ENCODE measurements at places on chromosomes 12 and 14. TPM values are rescaled to one million over a fixed set of nuclear protein-coding genes. Genes with fewer than 3 reads are reported as not detected.
A peak's percentile ranks its signal among the peaks of the same experiment; 100 is the strongest.

BEST3 gene
- not detected for polyA plus RNA-seq

DNA sequence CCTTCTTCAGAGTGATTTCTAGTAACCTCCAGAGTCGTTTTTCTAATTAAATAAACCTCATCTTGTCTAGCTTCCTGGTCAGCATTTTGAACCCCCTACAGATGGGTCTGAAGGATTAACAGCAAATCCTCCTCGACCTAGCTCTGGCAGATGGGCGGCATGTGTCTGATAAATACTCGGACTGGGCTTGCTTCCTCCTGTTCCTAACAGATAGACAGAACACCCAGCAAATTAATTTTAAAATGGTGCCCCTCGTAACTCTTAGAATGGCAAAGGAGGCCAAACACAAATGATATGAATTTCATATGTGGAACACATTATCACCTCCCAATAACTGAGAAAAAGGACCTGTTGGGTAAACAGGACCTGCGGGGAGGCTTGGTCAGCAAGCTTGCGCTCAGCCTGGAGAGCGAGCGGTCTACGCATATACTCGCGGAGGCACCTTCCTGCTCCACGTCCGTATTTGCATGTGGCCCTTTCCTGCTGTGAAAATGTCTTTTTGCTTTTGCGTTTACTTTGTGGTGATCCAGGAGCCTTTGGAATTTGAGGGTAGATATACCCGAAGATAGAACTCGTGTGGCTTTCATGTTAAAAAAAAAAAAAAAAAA, 79.6 kb downstream of the OTX2 start:
- no peaks in the 10 kb centered on the region for H3K4me1 ChIP-seq
- no peak for DNase-seq
- no peaks in the 10 kb centered on the region for H3K27me3 ChIP-seq
- no peaks in the 10 kb centered on the region for H3K36me3 ChIP-seq

SLCO1A2 gene
- polyA plus RNA-seq, result not detected

DNA sequence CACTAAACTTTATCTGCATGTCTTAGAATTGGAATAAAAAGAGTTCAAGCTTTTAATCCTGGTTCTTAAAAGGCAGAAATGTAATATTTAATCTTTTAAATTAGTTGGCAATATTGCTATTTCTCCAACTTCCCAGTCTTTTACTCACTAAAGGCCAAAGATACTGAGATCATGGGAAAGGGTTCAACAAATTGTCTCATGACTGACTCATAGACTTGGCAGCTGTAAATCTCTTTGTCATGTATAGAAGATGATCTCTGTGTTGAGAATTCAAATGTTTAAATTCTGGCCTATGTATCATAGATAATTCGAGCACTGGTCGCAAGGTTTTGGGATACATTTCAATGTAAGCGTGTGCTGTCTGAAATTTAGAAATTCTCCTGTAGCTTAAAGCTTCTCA, 40.1 kb upstream of the STRAP start:
- no peaks in the 10 kb centered on the region for H3K4me1 ChIP-seq
- no peak overlapping the region for H3K27ac ChIP-seq
- no peaks in the 10 kb centered on the region for H3K27me3 ChIP-seq
- DNase-seq, result no peak
- H3K4me3 ChIP-seq, result no peak overlapping the region

DNA sequence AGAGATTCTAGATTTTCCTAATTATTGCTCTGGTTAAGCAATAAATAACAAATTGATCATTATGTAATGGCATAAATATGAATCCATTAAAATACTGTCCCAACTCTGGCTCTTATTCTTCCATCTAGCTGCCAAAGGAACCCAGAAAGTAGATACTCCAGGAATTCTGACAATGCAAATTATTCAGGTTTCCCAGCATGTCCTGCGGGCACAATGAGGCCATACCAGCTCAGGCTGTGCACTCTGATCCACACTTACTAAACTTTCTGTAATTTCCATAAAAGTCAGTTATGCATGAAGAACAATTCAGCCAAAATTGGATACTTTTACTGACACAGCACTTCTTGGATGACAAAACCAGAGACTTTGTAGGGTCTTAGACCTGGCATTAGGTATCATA, 576.3 kb downstream of the KCNH5 start:
- H3K36me3 ChIP-seq, result no peaks in the 10 kb centered on the region
- H3K27ac ChIP-seq, result no peak overlapping the region
- H3K4me3 ChIP-seq, result no peak overlapping the region
- no peak for DNase-seq
- H3K4me1 ChIP-seq, result no peaks in the 10 kb centered on the region
- no peaks in the 10 kb centered on the region for H3K27me3 ChIP-seq

RAPGEF3 gene
- 22.9 TPM for polyA plus RNA-seq

SLC17A8 gene
- polyA plus RNA-seq, result not detected

DNA sequence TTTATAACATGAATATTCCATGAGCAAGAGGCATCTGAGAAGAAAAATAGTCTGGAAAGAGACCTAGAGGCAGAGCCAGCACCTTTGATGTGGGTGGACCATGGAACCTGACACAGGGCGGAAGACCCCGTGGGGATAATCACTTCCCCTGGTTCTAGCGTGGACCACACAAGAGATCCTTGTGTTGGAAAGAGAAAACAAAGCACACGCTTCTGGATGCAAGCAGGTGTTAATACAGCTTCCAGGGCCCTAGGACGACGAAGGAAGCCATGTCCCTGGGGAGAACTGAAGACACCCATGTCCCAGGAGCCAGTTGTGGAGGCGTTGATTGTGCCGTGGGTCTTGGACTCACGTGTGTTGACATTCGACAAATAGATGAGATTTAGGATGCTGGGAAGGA, 102.9 kb downstream of the ADGRD1 start:
- H3K27me3 ChIP-seq, result no peaks in the 10 kb centered on the region
- H3K4me1 ChIP-seq, result no peaks in the 10 kb centered on the region
- no peak for DNase-seq

GRCh38 chr12:75917715-75918114, 113.9 kb downstream of the PHLDA1 start:
- H3K36me3 ChIP-seq, result no peaks in the 10 kb centered on the region
- no peaks in the 10 kb centered on the region for H3K27me3 ChIP-seq
- H3K27ac ChIP-seq, result no peak overlapping the region
- no peak overlapping the region for H3K4me3 ChIP-seq
- H3K4me1 ChIP-seq, result no peaks in the 10 kb centered on the region
- no peak for DNase-seq

DNA sequence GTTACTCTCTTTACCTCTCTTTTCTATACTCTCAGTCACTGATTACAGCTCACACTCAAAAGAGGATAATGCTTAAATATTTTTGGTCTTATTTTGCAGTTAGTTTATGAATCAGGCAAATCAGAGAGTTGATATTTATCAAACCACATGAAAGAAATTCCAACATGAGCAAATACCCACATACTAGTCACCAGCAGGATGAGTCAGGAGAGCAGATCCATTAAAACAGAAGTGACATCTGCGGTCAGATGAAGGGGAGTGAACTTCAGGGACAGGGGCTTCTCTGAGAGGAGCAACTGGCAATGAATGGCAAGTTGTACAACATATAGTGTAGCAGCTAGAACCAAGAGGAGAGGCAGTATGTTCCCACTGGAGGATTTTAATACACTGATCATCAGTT, 258.7 kb downstream of the SYT10 start:
- no peak for DNase-seq
- H3K4me1 ChIP-seq, result no peaks in the 10 kb centered on the region
- H3K4me3 ChIP-seq, result no peak overlapping the region
- no peaks in the 10 kb centered on the region for H3K27me3 ChIP-seq

DNA sequence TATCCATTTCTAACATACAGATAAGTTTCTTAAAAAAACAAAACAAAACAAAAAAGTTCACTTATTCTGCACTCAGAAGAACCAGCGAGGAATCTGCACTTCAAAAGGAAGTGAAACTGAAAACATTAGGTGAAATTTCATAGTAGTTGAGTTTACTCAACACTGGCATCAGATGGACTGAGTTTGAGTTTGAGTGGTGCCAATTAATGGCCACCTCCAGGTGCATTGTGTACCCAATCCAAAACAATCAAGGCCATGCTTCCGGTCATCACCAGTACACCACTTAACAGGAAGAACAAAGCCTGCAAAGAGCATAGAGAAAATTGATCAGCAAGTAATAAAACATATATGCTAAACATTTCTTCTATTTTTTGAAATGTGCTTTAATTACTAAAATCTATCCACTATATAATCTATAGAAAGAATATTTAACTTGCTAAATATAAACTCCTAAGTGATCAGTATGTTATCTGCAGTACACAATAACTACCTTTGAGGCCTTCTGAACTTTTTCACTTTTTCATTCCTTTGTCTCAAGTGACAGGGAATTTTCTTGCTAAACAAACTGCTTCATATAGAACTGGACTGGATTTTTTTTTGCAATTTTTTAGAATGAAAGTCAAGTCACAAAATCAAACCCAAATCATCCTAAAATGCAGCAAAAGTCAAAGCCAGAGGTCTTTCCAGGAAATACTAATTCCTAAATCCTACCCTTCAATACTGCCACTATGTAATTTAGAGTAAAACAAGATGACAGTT, 11.5 kb downstream of the SLC38A2 start:
- H3K27ac ChIP-seq, result no peak overlapping the region
- H3K4me1 ChIP-seq, result peaks cover 43% of the 10 kb centered on the region
- no peaks in the 10 kb centered on the region for H3K27me3 ChIP-seq
- peaks cover 74% of the 10 kb centered on the region for H3K36me3 ChIP-seq

DNA sequence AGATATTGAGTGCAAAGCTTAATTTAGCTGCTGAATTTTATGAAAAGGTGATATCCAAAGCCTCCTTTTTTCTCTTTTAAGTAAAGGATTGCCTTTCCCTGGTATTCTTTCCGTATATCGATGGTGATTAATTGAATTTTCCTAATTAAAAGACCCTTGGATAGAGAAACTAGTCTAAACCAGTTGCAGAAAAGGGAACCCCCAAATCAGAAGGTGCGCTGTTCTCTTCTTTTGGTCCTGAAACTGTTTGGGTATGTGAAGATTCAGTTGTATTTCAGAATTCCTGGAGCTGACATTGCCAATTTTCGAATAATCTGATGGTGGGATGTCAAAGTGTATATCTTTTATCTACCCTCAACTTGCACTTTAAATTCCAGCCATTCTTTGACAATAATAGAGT, 1.9 kb downstream of the GPHN start:
- no peak overlapping the region for H3K27ac ChIP-seq
- no peak for DNase-seq
- no peaks in the 10 kb centered on the region for H3K27me3 ChIP-seq
- H3K4me3 ChIP-seq, result peak overlapping the region; percentile 93

GRCh38 chr12:78275886-78276285, 445.2 kb downstream of the NAV3 start:
- no peaks in the 10 kb centered on the region for H3K27me3 ChIP-seq
- no peaks in the 10 kb centered on the region for H3K4me1 ChIP-seq
- no peak for DNase-seq
- no peaks in the 10 kb centered on the region for H3K36me3 ChIP-seq

KRT77 gene
- 0.03 TPM for polyA plus RNA-seq

DNA sequence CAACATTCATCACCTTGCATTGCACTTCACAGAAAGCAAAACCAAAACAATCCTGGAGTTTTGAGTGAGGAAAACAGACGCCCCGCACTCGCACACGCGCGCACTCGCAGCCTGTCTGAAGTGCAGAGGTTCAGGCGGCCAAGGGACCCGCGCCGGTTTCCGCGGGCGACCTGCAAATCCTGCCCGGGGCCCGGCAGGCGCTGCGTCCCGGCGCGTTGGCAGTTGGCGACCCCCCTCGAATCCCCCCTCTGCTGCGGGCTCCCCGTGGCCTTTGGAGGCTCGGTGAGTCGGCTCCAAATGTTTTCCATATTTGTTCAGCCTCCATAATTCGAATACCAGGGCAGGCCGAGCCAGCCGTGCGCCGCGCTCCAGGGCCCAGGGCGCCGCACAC, at the start of gene SSPN:
SSPN (plus strand) TSS at position 324 of the 391 bp plus-strand sequence. CDS start 100 bp downstream, outside the sequence.
- no peaks in the 10 kb centered on the region for H3K36me3 ChIP-seq
- H3K4me3 ChIP-seq, result peak within 1 kb of the TSS; percentile 65
- peak; percentile 90 for DNase-seq
- peak within 1 kb of the TSS; percentile 76 for H3K27ac ChIP-seq
- H3K27me3 ChIP-seq, result peaks cover 10% of the 10 kb centered on the region
- peaks cover 22% of the 10 kb centered on the region for H3K4me1 ChIP-seq

- DNase-seq, result no peak
- H3K4me3 ChIP-seq, result no peak overlapping the region
- no peaks in the 10 kb centered on the region for H3K27me3 ChIP-seq
- no peaks in the 10 kb centered on the region for H3K36me3 ChIP-seq
- no peaks in the 10 kb centered on the region for H3K4me1 ChIP-seq
Measured at GRCh38 chr14:100867631-100868315, 35.7 kb downstream of the RTL1 start.

DNA sequence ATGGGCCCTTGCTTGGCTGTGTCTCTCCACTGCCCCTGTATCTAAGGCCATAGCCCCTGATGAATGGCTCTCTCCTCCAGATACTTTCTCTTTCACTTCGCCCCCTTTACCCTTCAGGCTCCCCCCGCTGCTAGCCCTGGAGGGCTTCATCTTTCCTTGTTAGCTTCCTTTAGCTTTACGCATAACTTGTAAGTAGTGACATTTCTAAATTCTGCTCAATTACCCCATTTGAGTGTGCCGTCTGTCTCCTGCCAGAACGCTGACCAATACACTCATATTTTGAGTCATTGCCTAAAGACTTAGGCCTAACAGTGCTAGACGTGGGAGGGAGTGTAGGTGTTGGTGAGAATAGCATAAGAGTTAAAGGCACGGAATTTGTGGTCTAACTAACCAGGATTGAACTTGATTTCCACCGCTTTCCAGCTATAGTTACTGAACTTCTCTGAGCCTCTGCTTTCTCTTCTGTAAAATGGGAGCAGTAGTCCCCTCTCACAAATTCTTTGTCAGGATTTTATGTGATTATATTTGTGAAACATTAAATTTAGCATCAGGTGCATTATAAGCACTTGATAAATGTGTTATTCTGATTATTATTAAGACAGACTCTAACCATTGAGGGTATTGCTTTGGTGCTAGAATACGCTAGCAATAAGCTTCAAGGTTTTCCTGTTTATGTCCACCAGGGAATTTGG, 129.3 kb downstream of the ZFP36L1 start:
- peak overlapping the region; percentile 75 for H3K27ac ChIP-seq
- no peaks in the 10 kb centered on the region for H3K36me3 ChIP-seq
- DNase-seq, result no peak
- no peaks in the 10 kb centered on the region for H3K27me3 ChIP-seq
- H3K4me1 ChIP-seq, result peaks cover 67% of the 10 kb centered on the region

GRCh38 chr14:39426605-39427004, 5.6 kb downstream of the FBXO33 start:
- no peak overlapping the region for H3K4me3 ChIP-seq
- no peaks in the 10 kb centered on the region for H3K36me3 ChIP-seq
- peaks cover 34% of the 10 kb centered on the region for H3K4me1 ChIP-seq

GUCY2C gene
- polyA plus RNA-seq, result 0.05 TPM

SLC38A4 gene
- polyA plus RNA-seq, result not detected

SPIC gene
- not detected for polyA plus RNA-seq
